CMK (cell line): ENCODE measurements at places on chromosomes 2 and 18.

DNA sequence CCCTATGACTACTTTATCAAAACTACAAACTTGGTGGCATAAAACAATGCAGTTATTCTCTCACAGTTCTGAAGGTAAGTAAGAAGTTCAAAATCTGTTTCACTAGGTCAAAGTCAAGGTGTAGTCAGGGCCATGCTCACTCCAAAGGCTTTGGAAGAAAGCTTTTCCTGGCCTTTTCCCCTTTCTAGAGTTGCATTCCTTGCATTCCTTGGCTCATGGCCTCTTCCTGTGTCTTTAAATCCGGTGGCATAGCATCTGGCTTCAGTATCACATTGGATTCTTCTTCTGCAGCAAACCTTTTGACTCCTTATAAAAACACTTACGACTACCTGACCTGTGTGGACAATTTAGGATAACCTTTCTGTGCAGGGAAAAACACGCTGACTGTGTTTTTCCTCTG lies 543.5 kb upstream of the HNMT start:
- no peak for DNase-seq

- DNase-seq: no peak
Observed at GRCh38 chr18:4144201-4144600, 310.9 kb downstream of the DLGAP1 start.

DNA sequence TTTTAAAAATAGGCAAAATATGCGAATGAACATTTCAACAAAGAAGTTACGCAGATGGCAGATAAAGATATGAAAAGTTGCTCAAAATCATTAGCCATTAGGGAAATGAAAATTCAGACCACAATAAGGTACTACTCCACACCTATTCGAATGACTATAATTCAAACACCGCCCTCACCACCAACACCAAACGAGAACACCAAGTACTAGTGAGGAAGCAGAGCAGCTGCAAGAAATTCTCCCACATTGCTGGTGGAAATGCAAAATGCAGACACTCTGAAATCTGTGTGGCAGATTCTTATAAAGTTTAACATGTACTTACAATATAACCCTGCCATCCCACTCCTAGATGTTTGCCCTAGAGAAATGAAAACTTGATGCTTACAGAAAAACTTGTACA lies 17.3 kb upstream of the PRKCE start:
- no peak for DNase-seq

DNA sequence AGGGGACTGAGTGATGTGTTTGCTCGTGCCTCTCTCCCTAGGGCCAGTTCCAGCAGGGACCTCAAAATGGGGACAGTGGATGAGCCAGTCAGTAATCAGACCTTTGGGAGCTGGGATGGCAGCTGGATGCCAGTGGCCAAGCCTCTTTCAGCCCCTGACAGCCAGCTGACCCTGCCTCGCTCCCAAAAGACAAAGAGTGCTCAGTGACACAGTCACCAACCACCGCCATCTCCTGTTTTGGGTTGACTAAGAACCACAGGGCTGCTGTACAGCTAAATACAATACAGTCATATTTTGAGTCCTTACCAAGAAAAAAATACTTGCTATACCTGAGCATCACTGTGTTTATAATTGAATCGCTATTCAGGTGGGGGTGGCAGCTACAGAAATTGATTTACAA lies 75.7 kb downstream of the POU3F3 start:
- DNase-seq: no peak

GRCh38 chr2:218396688-218397462 lies 2.8 kb upstream of the CTDSP1 start:
- peak; percentile 91 for DNase-seq
